ENCODE measurements at places on chromosomes 16 and 17.

- DNase-seq, result no peak
Observed at GRCh38 chr16:23512168-23512695, 1.9 kb upstream of the GGA2 start.

DNA sequence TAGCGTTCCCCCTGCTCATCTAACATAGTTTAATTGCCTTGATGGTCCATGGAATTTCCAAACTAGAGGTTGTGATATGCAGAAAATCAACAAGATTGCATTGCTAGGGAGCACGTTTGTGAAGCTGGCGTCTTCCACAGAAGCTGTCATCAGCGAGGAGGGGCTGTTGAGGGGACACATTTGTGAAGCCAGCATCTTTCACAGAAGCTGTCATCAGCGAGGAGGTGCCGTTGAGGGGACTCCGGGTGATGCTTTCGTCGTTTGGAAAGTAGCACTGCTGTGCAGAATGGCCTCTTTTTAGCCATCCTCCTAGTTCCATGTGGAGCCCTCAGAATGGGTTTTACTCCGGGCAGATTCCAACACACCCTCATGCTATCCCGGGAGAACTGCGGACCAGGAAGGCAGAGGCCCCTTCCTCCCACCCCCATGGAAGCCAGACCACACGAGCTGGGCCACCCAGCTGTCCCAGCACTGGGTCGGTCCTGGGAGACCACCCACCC lies 119.6 kb upstream of the CHMP6 start:
- DNase-seq, result no peak

DNA sequence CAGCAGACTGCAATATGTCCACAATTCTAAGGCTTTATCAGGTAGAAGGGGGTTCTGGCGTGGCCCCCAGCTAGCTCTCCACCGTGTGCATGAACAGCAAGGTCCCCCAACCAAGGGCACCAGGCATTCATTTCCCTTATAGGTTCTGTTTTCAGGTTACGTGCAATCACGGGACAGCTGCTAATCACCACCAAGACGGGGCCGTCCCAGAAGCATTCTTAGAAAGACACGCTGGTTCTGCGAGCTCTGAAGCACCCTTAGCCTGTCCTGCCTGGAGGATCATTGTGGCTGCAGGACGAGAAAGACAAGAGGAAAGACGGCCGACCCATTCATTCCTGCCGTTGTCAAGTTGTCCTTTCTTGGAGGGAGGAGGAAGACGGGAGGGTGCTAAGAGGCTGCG lies 302.9 kb downstream of the SOX9 start:
- DNase-seq, result no peak

- no peak for DNase-seq
Observed at GRCh38 chr17:63124536-63124935, 158.5 kb downstream of the TANC2 start.

GRCh38 chr17:41185001-41185400 lies 290 bp upstream of the KRTAP4-1 start:
- DNase-seq, result no peak

DNA sequence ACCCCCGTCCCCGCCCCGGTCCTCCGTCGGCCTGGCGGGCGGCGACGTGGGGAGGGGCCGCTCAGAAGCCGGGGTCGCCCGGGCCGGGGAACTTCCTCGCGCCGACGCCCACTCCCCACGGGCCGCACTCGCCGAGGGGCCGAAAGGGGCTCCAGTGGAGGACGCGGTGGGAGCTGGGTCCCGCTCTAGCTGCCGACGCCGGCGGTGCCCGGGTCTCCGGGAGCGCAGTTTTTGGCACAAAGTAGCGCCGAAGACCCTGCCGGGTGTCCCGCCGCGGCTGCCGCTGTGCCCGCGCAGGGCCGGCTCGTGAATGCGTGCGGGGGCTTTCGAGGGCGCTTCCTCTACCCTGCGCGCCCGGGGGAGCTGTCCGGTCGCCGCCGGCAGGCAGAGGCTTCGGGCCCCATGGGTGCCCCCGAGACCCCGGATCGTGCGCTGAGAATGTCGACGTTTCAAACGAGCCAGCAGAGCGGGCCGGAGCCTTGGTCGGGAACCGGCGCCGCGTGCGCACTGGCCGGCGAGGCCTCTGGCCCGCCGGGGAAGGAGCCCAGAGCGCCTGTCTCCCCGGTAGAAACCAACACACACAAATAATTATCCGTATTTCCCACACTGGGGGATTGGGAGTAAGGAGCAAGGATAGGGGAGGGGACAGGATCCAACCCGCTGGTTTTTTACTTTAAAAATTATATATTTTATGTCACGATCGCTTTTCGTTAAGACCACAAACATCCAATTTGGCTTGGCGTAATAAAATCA lies 46.6 kb upstream of the SLC38A10 start:
- DNase-seq, result no peak

GRCh38 chr16:1674751-1675664 lies 3.1 kb upstream of the JPT2 start:
- no peak for DNase-seq

DNA sequence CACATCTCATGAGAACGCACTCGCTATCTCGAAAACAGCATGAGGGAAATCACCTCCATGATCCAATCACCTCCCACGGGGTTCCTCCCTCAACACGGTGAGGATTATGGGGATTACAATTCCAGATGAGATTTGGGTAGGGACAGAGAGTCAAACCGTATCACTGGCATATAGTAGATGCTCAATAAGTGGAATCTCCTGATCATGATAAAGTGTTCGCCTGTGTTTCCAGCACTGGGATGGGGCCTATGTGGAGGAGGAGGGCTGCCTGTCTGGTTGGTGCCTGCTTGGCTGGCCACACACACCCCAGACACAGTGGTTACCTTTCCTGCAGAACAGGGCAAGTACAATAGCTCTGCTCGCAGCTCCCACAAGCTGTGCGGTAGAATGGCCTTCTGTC lies 6.1 kb upstream of the MGAT5B start:
- no peak for DNase-seq

- DNase-seq, result no peak
Observed at GRCh38 chr16:81551821-81552304, 107.3 kb downstream of the CMIP start.

GRCh38 chr16:87409153-87409552 lies 17.0 kb downstream of the MAP1LC3B start:
- DNase-seq, result no peak

DNA sequence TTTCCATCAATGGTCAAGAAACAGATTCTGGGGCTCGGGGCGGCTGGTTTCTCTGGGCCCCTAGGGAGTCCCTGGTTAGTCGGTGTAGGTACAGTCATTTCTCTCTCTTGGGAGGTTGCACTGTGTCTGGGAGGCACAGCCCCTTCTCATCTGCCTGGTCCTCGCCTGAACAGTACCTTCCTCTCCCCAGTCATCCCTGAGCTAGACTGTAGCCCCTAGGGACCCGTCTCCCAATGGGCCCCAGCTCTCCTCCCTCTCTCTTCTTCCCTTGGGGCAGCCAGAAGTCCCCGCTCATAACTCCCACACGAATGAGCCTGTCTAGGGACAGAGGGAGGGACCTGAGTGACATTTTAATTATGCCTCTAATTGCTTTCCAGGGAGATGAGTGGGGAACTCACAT lies 20.2 kb upstream of the CPSF4L start:
- DNase-seq, result no peak

DNA sequence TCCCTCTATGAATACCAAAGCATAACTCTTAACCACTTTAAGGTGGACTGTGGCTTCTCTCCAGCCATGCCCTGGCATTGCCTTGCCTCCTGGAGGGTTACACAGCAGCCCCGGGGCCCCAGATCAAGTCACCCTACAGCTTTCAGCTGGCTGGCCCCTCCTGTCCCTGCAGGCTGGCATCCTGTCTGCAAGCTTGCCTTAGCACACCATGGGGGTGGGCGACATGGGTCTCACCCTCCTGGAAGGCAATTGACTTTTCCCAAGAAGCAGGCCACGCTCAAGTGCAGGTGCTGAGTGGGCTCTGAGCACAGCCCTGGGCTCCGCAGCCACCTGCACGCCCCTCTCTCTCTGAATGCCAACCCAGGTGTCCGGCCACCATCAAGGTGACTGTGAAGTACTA lies 25.8 kb upstream of the AKTIP start:
- no peak for DNase-seq

DNA sequence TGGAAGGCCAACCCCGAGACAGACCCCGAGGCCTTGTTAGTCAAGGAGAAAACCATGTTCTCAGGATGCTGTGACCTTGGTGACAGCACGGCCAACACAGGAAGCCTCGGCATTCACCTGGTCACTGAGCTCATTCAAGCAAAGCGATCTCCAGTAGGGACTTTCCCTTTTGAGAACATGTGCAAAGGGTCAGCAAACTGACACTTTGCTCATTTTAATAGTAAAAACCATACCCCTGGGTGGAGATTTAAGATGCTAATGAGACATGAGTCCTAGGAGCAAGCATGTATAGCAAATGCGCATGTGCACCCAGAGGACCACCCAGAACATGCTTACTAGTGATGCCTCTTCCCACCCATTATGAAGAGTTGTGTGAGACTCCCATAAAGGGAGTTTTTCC lies 5.7 kb upstream of the SULT1A2 start:
- DNase-seq, result no peak

DNA sequence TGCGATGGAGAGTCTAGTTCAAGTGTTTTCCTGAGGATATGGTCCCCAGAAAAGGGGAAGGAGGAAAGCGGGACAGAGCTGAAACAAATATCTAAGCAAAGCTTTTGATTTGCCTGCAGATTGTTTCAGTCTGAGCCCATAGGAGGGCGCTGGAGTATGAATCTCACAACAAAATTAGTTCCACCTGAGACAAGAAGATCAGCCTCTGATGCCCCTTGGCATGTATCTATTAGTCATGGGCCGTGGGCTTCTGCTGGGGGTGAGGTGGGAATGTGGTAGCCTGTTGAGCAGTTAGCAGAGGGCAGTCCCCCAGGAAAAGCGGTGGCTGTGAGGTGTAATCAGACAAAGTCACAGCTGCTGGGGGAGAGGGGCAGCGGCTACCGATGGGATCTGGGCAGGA lies 446.9 kb downstream of the CA10 start:
- DNase-seq, result no peak

DNA sequence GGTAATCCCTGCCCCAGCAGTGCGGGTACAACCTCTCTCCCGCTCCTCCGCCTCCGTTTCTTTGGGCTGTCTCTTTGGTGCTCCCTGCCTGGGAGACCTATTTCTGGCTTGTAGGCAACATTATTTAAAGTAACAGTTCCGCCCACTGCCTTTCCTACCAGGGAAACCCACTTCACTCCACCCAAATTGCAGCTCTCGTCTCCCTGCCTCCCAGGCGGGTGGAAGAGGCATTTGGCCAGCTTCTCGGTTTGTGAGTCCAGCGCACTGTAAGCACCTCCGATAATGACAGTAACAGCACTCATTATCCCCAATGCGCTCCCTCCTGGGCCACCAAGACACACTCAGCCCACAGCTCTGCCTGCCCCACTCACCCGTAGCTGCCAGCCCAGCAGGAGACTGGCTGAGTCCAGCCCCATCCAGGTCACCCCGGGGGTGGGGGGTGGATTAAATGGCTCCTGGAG lies 165.1 kb upstream of the CDC42EP4 start:
- DNase-seq, result no peak

DNA sequence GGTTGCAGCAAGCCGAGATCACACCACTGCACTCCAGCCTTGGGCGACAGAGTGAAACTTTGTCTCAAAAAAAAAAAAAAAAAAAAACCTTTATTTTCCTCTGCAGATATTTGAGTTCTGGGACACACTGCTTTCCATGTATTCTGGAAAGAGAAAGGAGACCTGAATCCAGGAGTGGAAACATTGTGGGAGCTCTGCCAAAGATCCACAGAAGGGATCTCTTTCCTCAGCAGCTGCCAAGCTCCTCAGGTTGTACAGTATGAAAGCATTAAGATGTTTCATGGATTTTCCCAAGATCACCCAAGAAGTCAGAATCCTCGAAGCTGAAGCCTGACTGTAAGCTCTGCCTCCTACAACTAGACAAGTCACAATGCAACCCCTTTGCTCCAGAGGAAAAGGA lies 13.5 kb downstream of the NPRL3 start:
- no peak for DNase-seq

- DNase-seq, result no peak
Observed at GRCh38 chr17:2745317-2746037, 4.0 kb downstream of the CCDC92B start.

DNA sequence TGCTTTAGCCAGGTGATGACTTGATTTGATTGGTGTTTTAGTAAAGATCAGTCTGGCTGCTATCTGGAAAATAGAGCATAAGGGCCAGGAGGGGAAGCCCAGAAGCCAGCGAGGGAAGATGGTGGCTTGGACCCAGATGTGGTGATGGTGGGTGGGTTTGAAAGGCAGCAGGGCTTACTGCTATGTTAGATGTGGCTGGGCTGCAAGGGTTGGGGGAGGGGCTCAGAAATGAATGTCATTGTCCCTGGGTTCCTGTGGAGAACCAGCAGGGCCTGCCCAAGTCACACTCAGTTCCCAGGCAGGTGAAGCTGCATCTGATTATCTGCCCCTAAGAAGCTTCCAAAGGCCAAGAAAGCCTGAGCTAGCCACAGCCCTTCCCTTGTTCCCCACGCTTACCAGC lies 71.7 kb upstream of the BRD7 start:
- DNase-seq, result no peak

- DNase-seq, result no peak
Observed at GRCh38 chr16:88769617-88770460, 15.2 kb downstream of the PIEZO1 start.

- DNase-seq, result no peak
Observed at GRCh38 chr16:272633-273546, 2.9 kb downstream of the RGS11 start.

DNA sequence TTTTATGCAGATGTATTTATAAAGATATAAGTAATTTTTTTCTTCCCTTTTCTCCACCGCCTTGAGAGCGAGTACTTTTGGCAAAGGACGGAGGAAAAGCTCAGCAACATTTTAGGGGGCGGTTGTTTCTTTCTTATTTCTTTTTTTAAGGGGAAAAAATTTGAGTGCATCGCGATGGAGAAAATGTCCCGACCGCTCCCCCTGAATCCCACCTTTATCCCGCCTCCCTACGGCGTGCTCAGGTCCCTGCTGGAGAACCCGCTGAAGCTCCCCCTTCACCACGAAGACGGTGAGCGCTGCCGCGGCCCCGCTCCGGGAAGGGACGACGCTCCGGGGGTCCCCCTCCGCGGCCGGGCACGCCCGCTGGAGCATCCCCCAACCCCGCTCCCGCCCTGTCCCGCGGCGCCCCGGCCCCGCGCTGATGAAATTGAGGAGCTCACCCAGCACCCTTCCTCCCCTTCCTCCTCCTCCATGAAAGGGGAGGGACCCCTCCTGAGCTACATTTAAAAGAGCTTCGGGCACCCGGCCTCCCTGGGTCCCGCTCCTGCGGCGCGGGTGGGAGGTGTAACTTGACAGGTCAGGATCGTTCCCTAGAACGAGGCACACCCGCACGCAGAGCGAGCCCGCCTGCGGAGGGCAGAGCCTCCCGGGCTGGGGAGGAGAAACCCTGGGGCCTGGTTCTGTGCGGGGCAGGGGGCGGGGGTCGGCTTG lies 706 bp downstream of the HLF start:
- no peak for DNase-seq

GRCh38 chr16:56203052-56203451 lies 11.8 kb downstream of the GNAO1 start:
- DNase-seq, result peak; percentile 85

DNA sequence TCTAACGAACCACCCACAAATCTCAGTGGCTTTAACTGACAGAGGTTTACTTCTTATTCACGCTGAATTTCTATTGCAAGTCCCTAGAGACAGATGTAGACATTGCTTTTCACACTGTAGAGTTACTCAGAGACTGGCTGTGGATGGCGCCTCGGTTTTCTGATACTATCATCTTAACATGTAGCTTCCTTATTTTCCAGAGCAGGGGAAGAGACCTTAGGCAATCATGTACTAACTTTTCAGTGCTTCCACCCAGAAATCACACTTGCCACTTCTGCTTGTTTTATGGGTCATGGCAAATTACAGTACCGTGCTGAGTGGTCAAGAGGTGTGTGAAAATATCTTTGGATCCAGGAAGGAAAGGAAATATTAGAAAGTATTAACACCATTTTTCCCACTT lies 65.4 kb downstream of the MAF start:
- DNase-seq, result peak; percentile 88

Data from suppressor macrophage (primary cell).